Activated CD4-positive, alpha-beta T cell treated with anti-CD3 and anti-CD28 coated beads, Interleukin-2, amount 50 U/mL, for 4 hours (primary cell): ENCODE measurements at places on chromosomes 7 and 10.
A peak's percentile ranks its signal among the peaks of the same experiment; 100 is the strongest.

DNA sequence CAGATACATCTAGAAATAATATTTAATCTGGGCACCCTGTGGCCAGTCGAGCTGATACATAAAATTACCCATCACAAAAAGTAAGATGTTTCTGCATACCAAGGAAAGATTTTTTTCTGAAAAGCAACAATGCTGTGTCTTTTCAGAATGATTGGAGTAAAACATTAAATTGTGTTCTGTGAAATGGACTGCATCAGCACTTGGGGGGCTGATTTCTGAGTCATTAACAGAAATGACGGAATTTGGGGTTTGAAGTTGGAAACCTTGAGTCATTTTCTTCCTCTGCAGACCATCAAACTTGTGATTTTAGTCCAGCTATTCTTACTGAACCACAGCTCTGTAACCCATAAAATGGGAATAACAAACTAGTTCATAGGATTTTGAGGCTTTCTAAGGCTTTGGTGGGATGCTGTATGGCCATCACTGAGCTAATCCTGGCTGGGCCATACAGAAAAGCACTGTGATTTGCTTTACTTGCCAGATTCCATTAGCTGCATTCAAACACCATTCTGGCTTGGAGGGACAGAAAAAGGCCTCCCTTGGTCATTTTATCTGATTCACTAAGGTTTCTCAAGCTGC lies 739.4 kb upstream of the IGFBP3 start:
- no peak for DNase-seq

DNA sequence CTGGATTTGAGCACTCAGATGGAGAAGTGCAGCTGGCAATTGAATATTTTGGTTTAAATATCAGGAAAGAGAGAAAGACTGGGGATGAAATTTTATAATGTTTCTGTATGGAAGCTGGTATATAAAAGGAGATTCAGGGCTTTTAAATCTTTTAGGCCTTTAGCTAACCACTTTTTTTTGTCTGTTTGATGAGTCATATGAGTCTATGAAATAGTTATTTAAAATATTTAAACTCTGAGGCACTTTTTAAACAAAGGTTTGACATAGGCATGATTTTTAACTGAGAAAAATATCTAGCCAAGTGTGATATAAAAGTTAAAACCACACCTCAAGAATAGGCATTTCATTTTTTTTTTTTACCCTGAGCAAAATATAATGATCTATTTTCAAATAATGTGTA lies 944.3 kb downstream of the GATA3 start:
- DNase-seq, result no peak

GRCh38 chr7:97078023-97078969 lies 39.2 kb upstream of the SDHAF3 start:
- no peak for DNase-seq

DNA sequence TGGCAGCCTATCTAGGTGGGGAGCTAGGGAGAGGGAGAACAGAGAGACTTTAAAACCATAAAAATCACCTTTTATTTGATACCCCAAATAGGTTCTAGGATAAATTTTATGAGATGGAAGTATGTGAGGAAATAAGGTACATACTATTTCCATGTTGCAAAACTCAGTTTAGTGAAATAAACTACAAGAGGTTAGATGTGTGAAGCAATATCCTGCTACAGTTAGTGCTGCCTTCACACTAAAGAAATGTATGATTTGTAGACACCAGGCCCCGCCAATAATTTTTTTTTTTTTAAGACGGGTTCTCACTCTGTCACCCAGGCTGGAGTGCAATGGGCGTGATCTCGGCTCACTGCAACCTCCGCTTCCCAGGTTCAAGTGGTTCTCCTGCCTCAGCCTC lies 34.4 kb upstream of the RSBN1L start:
- no peak for DNase-seq

GRCh38 chr10:22246680-22247391 lies 29.0 kb upstream of the EBLN1 start:
- peak; percentile 27 for DNase-seq

DNA sequence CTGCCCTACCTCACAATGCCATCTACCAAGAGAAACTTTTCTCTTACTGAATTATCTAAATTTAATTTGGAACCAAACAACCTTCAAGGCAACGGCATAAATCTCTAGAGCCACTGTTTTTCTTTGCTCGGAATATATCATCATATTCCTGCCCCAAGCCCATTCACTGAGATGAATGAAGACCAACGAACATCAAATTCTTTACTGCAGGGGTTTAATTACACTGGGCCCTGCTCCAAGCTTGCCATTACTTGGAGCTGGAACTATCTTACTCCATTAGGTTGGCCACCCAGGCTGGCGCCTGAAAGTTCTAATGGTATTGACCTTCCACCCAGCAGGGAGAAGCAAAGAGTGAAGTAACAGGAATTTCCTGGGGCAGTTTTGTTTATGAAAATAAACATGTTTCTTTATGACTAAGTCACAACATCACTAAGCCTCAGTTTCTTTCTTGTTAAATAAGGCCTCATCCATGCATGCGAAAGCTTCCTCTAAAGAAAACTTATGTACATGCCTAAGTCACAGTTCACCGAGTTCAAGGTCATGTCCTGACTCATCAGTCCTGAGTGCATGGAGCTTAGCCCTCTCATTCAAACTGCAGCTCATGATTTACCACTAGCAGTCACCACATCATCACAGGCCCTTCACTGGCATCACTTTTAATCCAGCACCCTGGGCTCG lies 42.1 kb upstream of the ANAPC16 start:
- no peak for DNase-seq

GRCh38 chr7:25478925-25479324 lies 250.6 kb upstream of the NPVF start:
- DNase-seq, result no peak
